ENCODE measurements at places on chromosomes 6 and 20.

- H3K4me3 ChIP-seq: no peak overlapping the region
- H3K27ac ChIP-seq: no peak overlapping the region
- H3K27me3 ChIP-seq: no peaks in the 10 kb centered on the region
- no peaks in the 10 kb centered on the region for H3K4me1 ChIP-seq
- DNase-seq: no peak
Observed at GRCh38 chr6:68728159-68728979, 93.3 kb downstream of the ADGRB3 start.

DNA sequence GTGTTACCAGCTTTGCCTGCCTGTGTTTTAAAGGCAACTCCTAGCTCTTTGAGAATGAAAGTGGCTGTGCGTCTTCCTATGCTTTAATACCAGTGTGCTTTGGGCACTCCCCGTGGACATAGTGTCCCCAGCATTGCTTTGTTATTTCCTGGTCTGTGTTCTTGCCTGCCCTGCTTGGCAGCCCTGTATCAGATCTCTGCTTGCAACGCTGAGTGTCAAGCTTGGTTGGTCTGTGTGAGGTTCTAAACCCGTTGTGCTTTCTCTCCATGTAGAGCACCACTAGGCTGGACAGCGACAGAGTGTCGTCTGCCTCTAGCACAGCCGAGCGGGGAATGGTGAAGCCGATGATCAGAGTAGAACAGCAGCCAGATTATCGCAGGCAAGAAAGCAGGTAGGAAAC lies 80.2 kb downstream of the AFDN start:
- H3K4me3 ChIP-seq: no peak overlapping the region
- no peak for DNase-seq
- H3K27ac ChIP-seq: no peak overlapping the region
- no peaks in the 10 kb centered on the region for H3K27me3 ChIP-seq
- no peaks in the 10 kb centered on the region for H3K36me3 ChIP-seq

- no peak overlapping the region for H3K27ac ChIP-seq
- H3K4me1 ChIP-seq: peaks cover 26% of the 10 kb centered on the region
- peaks cover 4% of the 10 kb centered on the region for H3K36me3 ChIP-seq
- no peak for DNase-seq
Observed at GRCh38 chr20:25346349-25346748, 44.3 kb downstream of the ABHD12 start.

DNA sequence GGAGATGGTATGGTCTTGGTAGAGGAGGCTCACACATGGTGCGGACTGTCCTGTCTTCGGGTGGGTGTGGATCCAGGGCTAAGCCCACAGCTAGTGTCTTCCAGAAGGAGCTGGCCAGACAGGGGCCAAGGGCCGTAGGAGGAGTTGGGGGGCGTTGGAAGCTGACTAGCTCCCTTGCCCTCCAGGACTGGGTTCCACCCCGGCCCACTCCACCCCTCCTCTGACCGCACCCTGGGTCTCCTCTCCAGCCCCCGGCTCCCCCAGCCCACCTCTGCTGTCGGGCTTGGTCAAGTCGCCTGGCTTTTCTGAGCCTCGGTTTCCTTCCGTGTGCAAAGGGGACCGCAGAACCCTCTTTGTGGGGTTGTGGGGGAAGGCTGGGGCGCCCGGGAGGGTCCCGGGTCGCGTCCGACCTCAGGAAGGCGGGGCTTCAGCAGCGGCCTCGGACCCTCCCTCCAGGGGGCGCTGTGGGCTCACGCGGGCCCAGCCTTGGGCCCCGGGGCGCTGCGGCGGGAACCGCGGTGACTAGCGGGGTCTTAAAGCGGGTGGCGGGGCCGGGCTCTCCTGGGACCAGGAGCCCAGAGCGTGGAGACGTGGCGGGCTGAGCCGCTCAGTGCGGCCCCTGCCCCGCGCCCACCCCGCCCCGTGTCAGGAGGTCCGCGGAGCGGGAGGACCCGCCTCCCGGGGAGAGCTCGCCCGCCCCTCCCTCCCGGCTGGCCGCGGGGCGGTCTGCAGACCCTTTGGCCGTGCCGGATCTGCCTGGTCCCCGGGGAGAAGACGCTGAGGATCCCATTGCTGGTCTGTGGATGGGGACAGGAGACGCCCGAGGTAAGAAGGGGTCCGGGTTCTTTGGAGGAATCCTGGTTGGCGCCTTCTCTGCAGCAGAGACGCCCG lies 5.4 kb downstream of the NPBWR2 start:
- no peak overlapping the region for H3K27ac ChIP-seq
- H3K4me3 ChIP-seq: peak overlapping the region; percentile 28
- H3K4me1 ChIP-seq: peaks cover 21% of the 10 kb centered on the region
- H3K36me3 ChIP-seq: no peaks in the 10 kb centered on the region

DNA sequence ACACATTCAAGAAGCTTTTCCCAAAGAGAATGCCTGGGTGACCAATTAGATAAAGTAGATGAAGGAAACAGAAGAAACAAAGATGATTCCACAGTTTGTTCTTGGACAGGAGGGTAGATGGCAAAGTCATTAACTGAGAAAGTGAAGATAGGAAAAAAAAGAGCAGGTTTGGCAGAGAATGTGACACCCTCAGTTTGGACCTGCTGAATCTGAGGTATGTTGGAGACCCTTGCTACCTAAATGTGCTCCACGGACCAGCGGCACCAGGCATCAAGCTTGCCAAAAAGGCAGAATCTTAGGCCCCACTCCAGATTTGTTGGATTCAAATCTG lies 49.7 kb downstream of the ARHGAP18 start:
- peaks cover 7% of the 10 kb centered on the region for H3K4me1 ChIP-seq
- DNase-seq: no peak
- no peaks in the 10 kb centered on the region for H3K36me3 ChIP-seq

- peaks cover 7% of the 10 kb centered on the region for H3K36me3 ChIP-seq
- no peaks in the 10 kb centered on the region for H3K27me3 ChIP-seq
- peaks cover 38% of the 10 kb centered on the region for H3K4me1 ChIP-seq
- no peak for DNase-seq
Observed at GRCh38 chr6:127727260-127727953, 150.4 kb downstream of the C6orf58 start.

GRCh38 chr6:46715141-46715540 lies 20.0 kb downstream of the PLA2G7 start:
- no peak for DNase-seq
- no peak overlapping the region for H3K4me3 ChIP-seq
- H3K36me3 ChIP-seq: peaks cover 1% of the 10 kb centered on the region
- no peaks in the 10 kb centered on the region for H3K4me1 ChIP-seq
- peaks cover 24% of the 10 kb centered on the region for H3K27me3 ChIP-seq
- H3K27ac ChIP-seq: no peak overlapping the region

DNA sequence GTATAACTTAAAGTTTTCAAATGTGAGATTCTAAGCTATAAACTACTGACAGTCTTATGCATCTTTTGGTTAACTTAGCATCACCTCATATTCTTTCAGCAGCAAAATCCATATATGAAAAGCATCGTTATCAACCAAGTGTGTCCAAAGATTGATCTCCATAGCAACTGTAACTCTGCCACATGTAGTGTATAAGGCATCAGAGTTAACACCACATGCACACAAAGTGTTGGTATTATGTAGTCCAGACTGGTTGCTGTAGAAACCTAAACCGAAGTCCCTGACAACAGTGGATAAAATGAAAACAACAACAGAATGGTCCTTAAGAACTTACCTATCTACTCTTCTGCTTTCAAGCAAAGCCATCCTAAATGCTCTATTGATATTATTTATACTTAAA lies 39.6 kb downstream of the PDSS2 start:
- no peak overlapping the region for H3K27ac ChIP-seq
- H3K27me3 ChIP-seq: no peaks in the 10 kb centered on the region
- no peak overlapping the region for H3K4me3 ChIP-seq

DNA sequence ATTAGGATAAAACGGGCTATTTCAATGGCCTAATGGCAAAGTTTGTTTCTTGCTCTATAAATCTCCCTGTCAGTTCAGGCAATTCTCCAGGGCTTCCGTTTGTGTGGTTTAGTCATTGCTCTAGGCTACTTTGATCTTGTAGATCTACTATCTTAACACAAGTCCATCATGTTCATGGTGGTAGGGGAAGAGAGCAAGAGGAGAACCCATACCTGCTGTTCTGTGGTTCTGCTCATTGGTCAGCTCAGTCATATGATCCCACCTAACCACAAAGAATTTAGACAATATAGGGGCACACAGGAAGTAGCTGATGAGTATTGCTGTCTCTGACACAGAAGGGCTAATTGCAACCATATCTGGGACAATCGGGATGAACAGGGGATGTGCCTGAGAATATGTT lies 4.9 kb upstream of the DEK start:
- H3K27me3 ChIP-seq: peaks cover 2% of the 10 kb centered on the region
- peaks cover 8% of the 10 kb centered on the region for H3K36me3 ChIP-seq
- no peak overlapping the region for H3K27ac ChIP-seq
- H3K4me3 ChIP-seq: no peak overlapping the region
- no peak for DNase-seq
- H3K4me1 ChIP-seq: peaks cover 10% of the 10 kb centered on the region

DNA sequence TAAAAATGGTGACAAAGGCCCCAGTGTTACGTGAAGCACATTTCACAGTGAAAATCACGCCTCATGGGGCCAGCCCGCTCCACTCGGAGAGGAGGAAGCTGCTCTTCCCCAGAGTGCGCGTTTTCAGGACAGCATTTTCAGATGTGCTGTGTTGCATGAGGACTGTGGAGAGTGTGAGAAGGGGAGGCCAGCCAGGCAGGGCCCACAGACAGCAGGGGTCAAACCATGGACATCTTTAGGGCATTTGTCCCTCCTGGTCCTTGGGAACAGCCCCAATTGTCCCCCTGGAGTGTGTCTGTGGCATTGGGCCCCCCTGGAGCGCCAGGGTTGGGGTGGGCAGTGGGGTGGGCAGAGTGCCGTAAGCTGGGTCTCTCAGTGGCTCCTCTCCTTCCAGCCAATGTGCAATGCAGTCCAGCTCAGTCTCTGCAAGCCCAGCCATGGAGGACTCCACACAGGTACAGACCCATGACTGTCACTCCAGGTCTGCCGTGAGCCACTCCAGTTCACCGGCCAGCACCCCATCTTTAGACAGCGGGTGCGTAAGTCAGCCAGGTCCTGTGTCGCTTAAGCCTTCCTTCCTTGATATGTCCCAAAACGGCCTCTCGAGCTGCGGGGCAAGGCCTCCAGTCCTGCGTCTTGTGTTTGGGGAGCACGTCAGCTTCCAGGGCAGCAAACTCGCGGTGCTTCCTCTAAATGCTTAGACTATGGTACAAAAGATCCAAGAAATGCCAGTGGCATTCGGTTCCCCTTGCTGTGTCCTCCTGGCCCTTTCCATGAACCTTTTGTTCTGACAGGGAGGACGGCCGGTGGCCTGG lies 159.3 kb upstream of the AFDN start:
- H3K36me3 ChIP-seq: no peaks in the 10 kb centered on the region
- peaks cover 2% of the 10 kb centered on the region for H3K27me3 ChIP-seq
- no peak overlapping the region for H3K27ac ChIP-seq
- H3K4me3 ChIP-seq: no peak overlapping the region
- DNase-seq: no peak
- H3K4me1 ChIP-seq: no peaks in the 10 kb centered on the region

GRCh38 chr6:106883808-106884262 lies 90.7 kb downstream of the CD24 start:
- no peak overlapping the region for H3K27ac ChIP-seq
- DNase-seq: no peak
- no peak overlapping the region for H3K4me3 ChIP-seq
- peaks cover 5% of the 10 kb centered on the region for H3K27me3 ChIP-seq
- H3K36me3 ChIP-seq: no peaks in the 10 kb centered on the region

GRCh38 chr6:133205304-133205703 lies 35.9 kb upstream of the EYA4 start:
- H3K4me1 ChIP-seq: no peaks in the 10 kb centered on the region
- H3K36me3 ChIP-seq: no peaks in the 10 kb centered on the region
- H3K27me3 ChIP-seq: no peaks in the 10 kb centered on the region
- no peak overlapping the region for H3K27ac ChIP-seq
- no peak for DNase-seq

- H3K36me3 ChIP-seq: peaks cover 53% of the 10 kb centered on the region
- no peaks in the 10 kb centered on the region for H3K27me3 ChIP-seq
- no peak overlapping the region for H3K4me3 ChIP-seq
- no peak for DNase-seq
- H3K4me1 ChIP-seq: peaks cover 29% of the 10 kb centered on the region
Observed at GRCh38 chr20:31560746-31561598, 44.1 kb upstream of the ID1 start.

DNA sequence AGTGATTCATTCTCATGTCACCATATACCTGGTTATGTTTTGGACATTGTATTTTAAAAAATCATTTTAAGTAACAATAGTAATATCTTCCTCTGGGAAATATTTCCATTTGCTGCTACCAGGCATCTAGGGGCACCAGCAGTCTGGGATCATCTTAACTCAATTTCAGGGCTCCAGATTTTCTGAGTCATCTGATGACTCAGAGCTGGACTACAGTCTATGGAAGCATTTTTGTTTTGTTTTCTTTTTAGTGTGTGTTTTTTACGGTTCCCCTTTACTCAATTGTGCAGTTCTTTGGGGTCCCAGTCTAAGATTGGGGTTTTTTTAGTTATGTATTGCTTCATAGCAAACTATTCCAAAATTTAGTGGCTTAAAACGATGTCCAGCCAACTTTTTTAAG lies 5.7 kb upstream of the FKBP5 start:
- no peak overlapping the region for H3K27ac ChIP-seq
- no peak for DNase-seq
- no peaks in the 10 kb centered on the region for H3K27me3 ChIP-seq
- H3K4me1 ChIP-seq: peaks cover 9% of the 10 kb centered on the region
- H3K36me3 ChIP-seq: no peaks in the 10 kb centered on the region

- H3K4me1 ChIP-seq: no peaks in the 10 kb centered on the region
- DNase-seq: no peak
- no peaks in the 10 kb centered on the region for H3K27me3 ChIP-seq
- H3K27ac ChIP-seq: no peak overlapping the region
Observed at GRCh38 chr6:41689171-41690008, 46.0 kb downstream of the TFEB start.

- no peak for DNase-seq
- peaks cover 47% of the 10 kb centered on the region for H3K4me1 ChIP-seq
- peaks cover 6% of the 10 kb centered on the region for H3K27me3 ChIP-seq
- no peak overlapping the region for H3K4me3 ChIP-seq
Observed at GRCh38 chr6:25175681-25176080, 103.5 kb upstream of the CARMIL1 start.

DNA sequence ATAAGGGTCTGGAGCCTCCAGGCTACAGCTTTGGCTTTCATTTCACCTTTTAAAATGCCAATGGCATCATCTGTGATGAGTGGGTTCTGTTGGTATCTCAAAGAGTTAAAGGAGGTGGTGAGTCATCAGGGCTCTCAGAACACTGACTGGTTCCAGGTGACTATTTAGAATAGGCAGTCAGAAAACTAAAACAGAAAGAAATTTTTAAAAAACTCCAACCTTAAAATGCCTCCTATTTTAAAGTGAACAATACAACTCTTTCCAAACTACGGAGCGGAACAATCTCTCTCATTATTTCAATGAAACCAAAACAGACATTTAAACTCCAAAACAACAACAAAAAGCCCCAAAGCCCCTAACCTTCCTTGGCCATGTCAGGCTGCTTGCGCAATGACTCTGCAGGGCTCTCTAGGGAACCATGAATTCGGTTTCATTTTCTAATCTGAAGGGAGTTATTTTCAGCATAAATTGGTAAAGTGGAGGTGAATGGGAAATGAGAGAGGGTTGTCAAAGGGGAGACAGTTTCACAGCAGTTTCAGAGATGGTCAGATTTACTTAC lies 194.9 kb downstream of the KIF6 start:
- peaks cover 13% of the 10 kb centered on the region for H3K4me1 ChIP-seq
- no peaks in the 10 kb centered on the region for H3K36me3 ChIP-seq

- peaks cover 71% of the 10 kb centered on the region for H3K4me1 ChIP-seq
- H3K27ac ChIP-seq: peak overlapping the region; percentile 82
- DNase-seq: peak; percentile 47
- no peaks in the 10 kb centered on the region for H3K27me3 ChIP-seq
- peaks cover 42% of the 10 kb centered on the region for H3K36me3 ChIP-seq
Observed at GRCh38 chr6:109458774-109459531, 3.4 kb upstream of the MICAL1 start.

GRCh38 chr6:89035252-89036101 lies 45.1 kb upstream of the PNRC1 start:
- DNase-seq: no peak
- peaks cover 9% of the 10 kb centered on the region for H3K36me3 ChIP-seq
- H3K27ac ChIP-seq: no peak overlapping the region
- no peaks in the 10 kb centered on the region for H3K27me3 ChIP-seq
- H3K4me1 ChIP-seq: no peaks in the 10 kb centered on the region

Data from activated naive CD8-positive, alpha-beta T cell treated with anti-CD3 and anti-CD28 coated beads, Interleukin-2, amount 50 U/mL, for 24 hours (primary cell).